Esophagus squamous epithelium (tissue), 5 donors: ENCODE measurements at places on chromosomes 7 and 10.

GRCh38 chr7:33079096-33079495 lies 16.5 kb upstream of the NT5C3A start:
- no peak for DNase-seq

DNA sequence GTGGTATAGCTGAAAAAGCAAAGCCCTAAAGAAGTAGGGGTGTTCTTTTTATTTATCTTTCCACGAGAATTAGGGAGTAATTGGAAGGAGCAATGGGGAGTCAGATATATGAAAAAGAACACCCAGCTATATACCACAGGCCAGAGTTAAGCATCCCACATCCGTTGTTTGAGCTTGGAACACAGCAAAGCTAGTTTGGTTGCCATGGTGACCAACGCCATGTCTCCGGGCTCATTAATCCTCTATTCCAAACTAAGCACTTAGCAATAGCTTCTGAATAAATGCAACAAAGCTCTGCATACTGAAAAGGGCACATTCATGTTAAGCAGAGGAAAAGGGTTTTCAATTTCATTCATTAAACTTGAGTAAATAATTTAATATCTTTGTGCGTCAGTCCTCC lies 23.5 kb downstream of the ASB4 start:
- no peak for DNase-seq

DNA sequence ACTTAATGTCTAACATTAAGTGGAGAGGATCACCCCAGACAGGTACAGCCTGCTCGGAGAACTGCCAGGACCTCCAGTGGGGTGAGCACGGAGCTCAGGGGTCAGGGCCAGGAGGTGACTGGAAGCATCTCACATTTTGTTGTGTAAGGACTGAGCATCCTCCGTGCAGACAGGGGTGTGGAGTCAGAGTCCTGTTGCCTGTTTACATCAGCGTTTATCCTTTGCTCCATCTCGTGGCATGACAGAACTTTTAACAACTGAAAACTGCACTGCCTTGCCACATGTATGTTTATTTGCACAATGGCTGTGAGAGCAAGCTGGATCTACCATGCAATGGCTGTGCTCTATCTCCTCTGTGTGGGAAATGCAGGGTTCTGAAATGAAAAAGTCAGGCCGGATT lies 175.4 kb upstream of the AKR1E2 start:
- no peak for DNase-seq

GRCh38 chr10:72257051-72257892 lies 16.5 kb upstream of the DDIT4 start:
- no peak for DNase-seq
